Neuronal stem cell (in vitro differentiated cells): ENCODE measurements at places on chromosomes 1 and 21.

DNA sequence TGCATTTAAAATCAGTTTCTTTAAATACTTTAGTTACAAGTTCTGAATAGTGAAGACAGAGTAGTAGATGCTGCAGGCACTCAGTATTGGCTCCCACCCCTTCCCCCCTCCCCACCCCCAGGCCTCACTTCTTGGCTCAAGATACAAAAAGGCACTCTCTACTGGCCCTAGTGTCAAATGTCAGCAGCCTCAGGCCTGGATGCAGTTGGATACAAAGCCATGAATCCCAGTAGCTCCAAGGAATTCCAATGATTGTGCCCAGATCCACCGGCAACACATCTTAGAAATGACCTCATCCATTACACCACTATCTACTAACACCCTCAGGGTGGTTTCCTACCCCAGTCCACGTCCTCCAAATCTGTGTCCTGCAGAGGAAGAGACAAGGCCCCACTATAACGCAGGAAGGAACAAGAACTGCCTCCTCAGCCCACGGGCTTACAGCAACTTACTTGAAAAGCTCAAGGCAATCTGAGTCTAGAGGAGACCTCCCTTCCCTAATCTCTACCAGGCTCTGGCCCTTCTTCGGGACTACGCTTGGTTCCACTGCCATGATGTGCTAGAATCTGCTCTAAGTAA lies 17.6 kb downstream of the ACADM start:
- DNase-seq: no peak

- DNase-seq: no peak
These were observed 412.2 kb downstream of the KIF26B start for GRCh38 chr1:245566952-245567351.

- no peak for DNase-seq
These were observed 175.4 kb downstream of the NTMT2 start for GRCh38 chr1:170321113-170321512.

GRCh38 chr21:36684957-36685714 lies 13.8 kb upstream of the SIM2 start:
- no peak for DNase-seq

DNA sequence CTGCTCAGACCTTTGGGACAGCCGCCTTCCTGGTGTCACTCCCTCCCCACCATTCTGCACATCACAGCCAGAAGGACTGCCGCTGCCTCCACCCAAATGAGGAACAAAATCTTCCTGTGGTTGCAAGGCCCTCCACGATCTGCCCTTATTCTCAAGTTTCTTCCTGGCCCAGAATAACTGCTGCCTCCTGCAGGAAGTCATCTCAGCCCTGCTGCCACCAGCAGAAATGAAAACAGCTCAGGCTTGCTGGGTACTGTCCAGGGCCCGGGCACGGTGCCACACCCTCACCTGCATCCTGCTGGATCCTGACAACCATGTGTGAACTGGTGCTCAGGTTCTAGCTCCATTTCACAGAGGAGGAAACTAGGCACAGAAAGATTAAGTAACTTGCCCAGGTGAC lies 2.8 kb downstream of the CLDN19 start:
- DNase-seq: no peak

- no peak for DNase-seq
These were observed 126.0 kb downstream of the AK5 start for GRCh38 chr1:77407738-77408375.

DNA sequence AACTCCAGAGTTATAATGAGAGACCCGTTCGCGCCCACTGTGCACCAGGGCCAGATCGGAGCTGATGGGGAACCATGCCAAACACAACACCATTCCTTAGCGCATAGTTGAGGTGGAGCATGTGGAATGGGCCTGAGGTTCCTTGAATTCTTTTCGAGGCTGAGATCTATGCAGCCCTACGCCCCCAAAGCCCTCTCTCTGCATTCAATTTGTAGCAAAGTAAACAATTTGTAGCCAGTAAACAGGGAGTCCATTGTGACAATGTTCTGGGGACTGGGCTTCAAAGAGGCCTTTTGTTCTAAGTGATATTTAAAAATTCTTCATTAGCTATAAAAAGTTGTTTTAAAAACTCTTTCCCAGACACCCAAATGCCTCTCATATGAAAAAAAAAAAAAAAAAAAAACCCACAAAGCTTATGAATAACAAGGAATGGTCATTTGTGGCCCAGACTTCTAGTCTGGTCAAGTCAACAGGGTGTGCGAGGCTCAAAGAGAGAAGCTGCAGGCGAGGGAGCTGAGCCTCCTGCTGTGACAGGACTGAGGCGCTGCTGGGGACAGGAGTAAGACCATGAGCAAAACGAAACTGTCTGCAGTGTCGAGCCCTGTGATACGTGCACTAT lies 30.6 kb upstream of the KCNE2 start:
- DNase-seq: no peak

GRCh38 chr1:30903343-30904034 lies 5.1 kb downstream of the SDC3 start:
- no peak for DNase-seq

GRCh38 chr21:41008974-41009373 lies 159.0 kb upstream of the BACE2 start:
- no peak for DNase-seq

DNA sequence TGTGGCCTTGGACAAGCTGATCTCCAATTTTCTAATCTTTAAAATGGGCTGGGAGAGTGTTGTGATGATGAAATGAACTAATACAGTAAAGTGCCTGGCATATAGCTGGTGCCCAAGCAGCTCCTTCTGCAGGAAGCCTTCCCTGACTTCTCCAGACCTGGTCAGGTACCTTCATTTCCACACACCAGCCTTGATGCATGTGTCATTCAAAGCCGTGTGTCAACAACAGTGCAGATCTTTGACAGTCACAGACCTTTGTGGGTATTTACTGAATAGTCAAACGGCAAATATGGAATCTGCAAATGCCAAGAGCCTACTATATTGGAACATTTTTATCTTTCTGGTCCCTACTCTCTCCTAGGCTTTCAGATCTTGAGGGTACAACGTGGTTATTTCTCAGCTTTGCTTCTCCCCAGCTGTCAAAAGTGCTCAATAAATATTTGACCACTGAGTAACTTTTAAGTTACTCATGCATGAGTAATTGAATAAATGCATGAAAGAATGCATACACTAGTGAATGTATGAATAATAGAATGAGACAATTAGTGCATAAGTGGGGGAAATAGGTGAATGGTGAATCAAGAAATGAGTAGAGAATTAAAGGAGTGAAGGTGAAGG lies 75.4 kb downstream of the MDM4 start:
- DNase-seq: no peak

GRCh38 chr1:116754198-116754977 lies at the start of gene CD2:
Gene CD2, plus strand, starts transcription at chr1:116754430. Its CDS starts 63 bp downstream, at chr1:116754493.
- no peak for DNase-seq

GRCh38 chr1:41557751-41558455 lies 73.4 kb upstream of the EDN2 start:
- DNase-seq: no peak

- DNase-seq: no peak
These were observed 21.1 kb downstream of the PRXL2B start for GRCh38 chr1:2607641-2608091.

- DNase-seq: no peak
These were observed 100.0 kb upstream of the SLC44A3 start for GRCh38 chr1:94719926-94720793.

- DNase-seq: no peak
These were observed 1670.9 kb downstream of the PLA2G4A start for GRCh38 chr1:188499690-188500089.

DNA sequence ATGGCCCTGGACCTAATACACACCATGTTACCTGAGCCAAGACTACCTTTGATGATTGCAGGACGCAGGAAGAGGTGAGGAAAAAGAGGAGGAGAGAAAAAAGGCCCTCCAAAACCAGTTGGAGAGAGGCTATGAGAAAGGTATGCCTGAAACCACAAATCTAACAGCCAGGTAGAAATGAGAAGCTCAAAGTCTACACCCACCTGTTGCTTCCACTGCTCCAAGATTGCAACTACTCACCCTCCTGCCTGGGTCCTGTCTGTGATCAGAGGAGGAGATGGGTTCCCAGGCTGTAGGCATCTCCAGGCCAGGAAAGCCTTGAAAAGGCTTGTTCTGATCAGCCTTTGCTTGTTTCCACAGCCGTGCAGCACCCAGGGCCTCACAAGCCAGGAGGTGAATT lies 307.8 kb upstream of the USP24 start:
- DNase-seq: no peak

DNA sequence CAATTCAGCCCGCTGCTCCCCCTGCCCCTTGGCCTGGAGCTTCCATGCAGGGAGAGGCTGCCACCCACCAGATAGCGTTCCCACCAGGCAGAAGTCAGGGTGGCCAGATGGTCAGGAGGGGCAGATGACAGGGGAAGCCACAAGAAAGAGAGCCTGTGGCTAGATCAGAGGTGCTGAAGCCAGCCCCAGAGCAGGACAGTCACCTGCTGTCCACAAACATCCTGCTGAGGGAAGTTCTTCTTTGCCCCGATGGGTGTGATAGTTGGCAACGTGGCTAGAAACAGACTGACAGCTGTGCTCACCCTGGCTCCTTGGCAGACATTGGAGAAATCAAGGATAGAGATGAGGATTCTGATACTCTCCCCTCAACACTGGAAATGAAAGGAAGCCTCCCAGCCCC lies 27.2 kb upstream of the SRP9 start:
- no peak for DNase-seq

GRCh38 chr1:156487862-156488261 lies 12.7 kb downstream of the MEF2D start:
- no peak for DNase-seq

GRCh38 chr1:112309499-112309898 lies 86.5 kb upstream of the CTTNBP2NL start:
- DNase-seq: no peak

GRCh38 chr1:244099258-244099930 lies 48.3 kb downstream of the ZBTB18 start:
- DNase-seq: no peak

- no peak for DNase-seq
These were observed 6.3 kb downstream of the VANGL1 start for GRCh38 chr1:115647919-115648650.

- no peak for DNase-seq
These were observed 664 bp upstream of the ADORA3 start for GRCh38 chr1:111504097-111504496.

DNA sequence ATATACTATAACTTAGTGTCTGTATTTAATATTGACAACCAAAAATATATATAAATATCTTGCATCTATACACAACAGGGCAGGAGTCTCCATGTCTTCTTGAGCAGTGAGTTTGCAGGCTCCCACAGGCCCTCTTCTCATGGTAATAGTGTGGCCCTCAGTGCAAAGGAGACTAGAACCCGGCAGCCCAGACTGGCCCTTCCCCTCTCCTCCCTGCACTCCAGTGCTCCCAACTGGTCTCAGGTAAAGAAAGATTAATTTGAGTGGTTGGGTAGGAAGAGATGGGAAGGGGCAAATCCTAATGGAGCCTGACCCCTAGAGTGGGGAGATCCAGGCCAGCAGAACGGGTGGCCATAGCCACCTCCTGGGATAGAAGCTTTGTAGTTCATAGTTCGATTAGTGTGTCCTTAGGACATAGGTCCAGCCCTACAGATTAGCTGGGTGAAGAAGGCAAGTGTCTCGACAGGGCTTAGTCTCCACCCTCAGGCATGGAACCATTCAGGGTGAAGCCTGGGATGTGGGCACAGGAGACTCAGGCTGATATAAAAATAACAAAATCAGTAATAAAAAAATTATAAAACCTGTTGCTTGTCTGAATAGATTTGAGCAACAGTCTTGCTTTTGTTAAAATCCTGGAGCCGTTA lies 32.3 kb downstream of the SLC2A1 start:
- no peak for DNase-seq

DNA sequence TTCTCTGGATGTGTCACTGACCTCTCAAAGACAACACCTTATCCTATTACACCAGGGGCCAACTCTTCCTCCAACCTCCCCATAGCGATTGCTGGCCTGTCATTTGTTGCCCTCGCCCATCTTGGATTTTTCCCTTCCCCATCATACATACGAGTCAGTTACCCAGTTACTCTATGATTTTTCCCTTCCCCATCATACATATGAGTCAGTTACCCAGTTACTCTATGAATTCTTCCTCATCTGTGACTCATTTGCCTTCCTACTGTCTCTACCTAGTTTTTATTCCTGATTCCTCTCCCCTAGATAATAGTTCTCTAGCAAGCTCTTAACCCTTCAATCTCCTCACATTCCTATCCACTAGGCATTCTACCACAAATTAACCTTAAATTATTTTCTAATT lies 178.8 kb downstream of the NR5A2 start:
- no peak for DNase-seq

- no peak for DNase-seq
These were observed 18.6 kb upstream of the GBP5 start for GRCh38 chr1:89291276-89291675.

DNA sequence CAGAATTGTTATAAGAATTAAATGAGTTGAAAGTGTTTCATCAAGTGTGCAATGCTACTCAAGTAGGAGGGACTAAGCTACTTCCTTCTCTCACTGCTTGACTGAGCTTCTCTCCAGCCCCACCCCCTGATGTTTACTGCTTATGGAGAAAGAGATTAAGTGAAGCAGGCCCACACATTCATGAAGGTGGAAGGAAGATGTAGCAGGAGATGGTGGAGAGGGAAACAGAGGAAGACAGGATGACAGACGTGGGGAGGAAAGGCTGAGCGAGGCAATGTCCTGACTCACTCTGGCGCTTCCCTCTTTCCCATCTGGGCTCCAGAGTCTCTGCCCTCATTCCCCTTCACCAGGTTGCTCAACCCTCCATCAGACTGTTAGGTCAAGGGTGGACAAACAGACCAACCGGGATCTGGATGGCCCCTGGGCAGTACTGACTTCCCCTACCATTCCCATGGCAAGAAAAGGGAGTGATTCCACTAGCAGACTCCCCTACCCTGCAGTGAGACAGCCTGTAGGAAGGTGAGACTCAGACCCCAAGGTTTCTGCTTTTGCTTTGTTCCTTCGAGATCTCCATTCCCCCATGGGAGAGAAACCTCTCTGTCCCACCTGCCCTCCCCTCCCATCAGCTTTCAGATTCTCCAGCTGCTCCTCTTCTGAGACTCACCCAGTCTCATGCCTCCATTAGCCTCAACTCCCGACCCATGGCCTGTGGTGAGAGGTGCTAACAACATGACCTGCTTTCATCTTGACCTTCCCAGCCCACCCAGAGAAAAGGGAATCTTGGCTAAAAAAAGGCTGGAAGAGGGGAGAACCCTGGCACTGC lies 3.1 kb upstream of the ARHGEF2 start:
- DNase-seq: no peak

DNA sequence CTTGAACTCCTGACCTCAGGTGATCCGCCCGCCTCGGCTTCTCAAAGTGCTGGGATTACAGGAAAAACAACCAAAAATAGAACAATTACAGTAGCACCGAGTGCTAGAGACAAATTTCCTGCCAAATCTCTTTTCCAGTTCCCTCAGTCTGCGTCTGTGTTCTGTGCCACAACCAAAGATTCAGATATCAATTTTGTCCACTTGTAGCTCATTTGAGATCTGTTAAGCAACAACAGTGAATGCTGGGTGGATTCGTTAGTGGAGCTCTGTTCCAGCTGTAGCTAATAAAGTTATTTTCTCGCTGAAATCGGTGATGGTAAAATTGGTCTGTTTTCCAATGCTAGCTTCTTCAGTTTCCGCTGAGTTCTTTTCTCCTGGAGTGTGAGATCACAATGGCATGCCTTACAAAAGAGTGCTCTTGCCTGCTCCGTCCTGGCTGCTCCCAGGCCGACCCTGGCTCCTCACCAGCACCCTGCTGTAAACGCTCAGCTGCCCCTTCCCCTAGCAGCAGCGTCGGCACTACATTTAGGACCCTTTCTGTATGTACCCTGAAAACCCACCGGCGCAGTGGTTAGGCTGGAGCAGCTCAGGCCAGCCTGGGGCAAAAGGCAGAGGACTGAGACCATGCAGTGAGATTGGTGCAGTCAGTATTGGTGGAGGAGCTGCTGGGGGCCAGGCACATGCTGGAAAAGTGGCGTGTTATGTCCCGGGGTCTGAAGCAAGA lies 395.4 kb downstream of the KIF26B start:
- no peak for DNase-seq

GRCh38 chr1:79052829-79053449 lies 46.4 kb upstream of the ADGRL4 start:
- no peak for DNase-seq
